ENCODE measurements at places on chromosomes 3 and 15.

DNA sequence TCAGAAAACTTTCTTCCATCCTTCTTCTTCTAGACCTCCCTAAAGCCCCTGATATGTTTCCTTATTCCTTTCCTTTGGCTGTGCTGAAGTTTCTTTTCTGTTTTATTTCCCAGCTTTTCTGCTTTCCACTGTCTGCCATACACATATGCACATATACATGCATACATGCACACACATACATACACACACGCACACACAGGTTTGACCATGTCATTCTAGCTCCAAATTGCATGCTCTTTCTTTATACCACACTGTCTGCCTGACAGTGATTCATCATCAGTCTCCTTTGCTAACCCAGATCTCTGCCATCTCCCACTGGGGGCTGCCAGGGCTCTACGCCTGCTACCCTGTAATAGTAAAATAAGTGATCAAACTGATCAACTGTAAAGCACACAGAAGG, 181.3 kb downstream of the STAC start:
- DNase-seq: no peak

DNA sequence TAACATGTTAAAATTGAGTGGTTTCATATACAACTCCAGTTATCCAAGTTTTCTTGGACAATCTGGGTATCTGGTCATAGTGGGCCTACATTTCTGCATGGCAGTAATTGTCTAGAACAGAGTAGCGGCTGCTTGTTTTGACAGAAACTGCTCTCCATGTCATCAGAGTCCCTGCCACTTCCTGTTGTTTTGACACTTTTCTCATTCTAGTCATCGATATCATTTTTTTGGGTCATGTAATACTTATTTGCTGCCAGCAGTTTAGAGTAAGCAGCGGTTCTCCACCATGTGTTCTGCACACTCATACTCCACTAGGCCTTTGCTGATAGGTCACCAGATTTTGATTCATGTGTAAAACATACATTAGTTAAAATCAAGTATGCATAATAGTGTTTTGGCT, 81.5 kb downstream of the SLC25A26 start:
- no peak for DNase-seq

DNA sequence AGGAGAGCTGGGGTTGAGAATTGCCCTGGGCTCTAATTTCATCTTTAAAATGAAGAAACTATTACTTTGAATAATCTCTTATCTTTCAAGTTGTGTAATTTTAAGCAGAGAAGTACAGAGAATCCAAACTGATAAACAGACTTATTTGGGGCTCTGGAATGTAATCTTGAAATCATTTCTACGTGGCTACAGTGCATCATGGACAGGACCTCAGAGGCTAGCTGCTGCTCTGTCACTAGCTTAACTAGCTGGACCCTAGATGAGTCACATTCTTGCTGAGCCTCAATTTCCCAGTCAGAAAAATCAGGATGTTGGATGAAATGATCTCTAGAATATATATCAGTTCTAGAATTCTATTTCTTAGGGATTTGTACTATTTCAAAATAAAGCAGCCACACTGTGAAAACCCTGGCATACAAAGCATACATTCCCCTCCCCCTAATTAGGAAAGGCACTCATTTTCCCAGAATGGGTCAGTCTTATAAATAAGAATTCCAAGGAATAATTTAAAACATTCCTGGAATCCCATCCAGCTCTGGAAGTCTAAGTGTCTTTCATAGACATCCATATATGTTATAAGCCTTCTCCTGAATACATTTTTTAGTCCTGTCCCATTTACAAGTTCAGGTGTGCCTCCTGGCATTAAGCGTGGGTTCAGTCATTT, 47.2 kb downstream of the RASGRP1 start:
- DNase-seq: no peak

DNA sequence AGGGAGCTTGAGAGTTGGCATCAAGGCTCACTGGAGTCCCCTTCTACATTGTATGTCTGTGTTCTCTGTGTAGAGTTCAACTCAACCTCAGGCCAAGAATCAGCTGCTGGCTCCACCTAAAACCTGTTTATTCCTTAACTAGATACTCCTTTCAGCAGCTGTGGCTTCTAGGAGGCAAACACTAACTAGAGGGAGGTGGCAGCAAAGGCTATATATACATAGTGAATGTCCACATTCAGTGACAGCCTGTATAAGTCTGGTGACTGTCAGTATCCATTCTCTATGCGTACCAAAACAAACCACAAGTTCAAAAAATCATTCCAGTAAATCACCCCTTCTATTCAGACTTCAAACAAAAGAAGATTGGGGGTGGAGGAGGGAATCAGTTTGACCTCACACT, 184.3 kb downstream of the CDIN1 start:
- no peak for DNase-seq

DNA sequence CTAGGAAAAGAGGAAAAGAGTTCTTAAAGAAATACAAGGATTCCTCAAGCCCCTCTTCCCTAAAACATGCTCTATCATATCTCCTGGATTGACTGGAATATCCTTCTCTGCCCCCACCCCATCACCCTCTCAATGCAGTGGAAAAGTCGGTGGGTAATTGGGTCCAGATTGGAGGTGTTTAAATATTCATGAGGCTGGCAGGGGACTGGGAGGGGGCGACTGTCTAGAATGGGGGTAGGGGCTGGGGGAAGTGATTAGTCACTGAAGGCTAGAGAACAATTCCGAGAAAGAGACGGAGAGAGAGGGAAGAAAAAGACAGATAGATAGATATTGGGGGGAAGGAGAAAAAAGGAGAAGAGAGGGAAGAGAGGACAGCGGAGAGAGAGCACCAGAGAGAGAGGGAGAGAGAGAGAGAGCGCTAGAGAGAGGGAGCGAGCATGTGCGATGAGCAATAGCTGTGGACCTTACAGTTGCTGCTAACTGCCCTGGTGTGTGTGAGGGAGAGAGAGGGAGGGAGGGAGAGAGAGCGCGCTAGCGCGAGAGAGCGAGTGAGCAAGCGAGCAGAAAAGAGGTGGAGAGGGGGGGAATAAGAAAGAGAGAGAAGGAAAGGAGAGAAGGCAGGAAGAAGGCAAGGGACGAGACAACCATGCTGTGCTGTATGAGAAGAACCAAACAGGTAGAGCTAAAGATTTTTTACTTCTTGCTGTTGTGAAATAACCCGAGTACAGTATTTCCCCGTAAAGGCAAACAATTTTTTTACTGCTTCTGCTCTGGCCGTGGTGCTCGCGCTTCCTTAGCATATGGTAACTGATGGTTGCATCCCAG, at the start of gene GAP43:
TSS of gene GAP43 (plus strand) at position 467 of the 825 bp plus-strand sequence. CDS start at position 647, 180 bp downstream.
- peak; percentile 51 for DNase-seq

GRCh38 chr15:73851689-73852088, 21.7 kb upstream of the TBC1D21 start:
- DNase-seq: no peak

DNA sequence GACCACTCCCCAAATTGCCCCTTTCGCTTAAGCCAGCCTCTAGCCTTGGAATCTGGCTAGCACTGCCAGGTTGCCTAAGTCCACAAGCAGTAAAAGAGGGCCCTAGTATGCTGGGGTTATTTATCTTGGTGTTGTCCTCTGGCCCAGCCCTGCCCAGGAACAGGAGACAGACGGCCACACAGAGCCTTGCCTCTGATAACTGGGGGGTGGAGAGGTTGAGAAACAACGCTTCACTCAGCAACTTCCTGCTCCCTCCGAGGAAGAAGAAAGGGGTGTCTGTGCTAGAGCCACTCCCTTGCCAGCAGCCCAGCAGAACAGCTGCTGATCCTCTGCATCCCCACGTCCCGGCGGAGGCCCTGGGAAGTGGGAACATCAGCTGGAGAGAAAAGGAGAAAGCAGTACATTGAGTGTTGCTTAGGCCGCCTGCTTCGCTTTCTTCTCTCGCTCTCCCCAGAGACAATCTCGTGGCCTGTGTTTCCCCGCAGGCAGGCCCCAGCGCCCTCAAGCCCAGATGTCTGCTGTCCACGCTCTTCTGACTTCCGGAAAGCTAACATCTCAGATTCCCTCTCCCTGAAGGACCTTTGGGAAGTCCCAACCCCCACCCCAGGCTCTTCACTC, 22.6 kb upstream of the C3orf70 start:
- DNase-seq: no peak

DNA sequence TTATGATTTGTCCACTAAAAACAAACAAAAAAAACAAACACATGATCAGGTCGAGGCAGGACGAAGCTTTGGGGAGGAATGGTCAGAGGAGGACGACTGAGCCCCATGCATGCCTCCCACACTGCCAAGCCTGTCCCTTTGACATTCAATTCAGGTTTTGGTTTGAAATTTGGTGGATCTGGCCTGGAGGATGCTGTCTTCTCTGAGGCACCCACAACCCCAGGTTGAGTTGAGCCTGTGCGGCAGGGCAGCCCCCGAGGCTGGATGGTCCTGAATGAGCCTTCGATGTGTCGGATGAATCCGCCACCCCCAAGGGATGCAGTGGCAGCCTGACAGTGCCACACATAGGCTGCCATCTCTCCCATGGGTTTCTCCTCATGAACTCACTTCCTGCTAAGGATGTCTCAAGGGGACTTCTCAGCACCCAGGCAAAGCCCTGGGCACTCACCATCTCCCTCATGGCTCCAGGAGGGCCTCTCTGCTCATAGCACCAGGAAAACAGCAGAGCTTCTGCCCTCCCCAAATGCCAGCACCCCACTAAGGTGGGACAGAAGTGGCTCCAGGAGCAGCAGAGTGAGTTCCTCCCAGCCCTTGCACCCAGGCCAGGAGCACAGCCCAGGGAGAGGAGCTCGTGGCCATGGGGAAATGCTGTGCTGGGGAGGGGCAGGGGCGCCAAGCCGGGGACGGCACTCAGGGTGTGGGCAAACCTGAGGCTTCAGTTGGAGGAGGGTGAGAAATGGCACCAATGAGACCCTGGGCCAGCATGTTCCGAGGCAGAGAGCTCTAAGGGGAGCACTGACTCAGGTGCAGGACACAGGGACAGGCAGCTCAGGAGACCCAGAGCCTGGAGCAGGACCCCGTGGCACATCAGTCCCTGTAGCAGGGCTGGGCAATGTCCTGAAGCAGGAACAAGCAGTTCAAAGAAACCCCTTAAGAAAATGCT, 18.5 kb downstream of the PRR23E start:
- no peak for DNase-seq

GRCh38 chr3:106167728-106168127, 298.9 kb upstream of the CBLB start:
- DNase-seq: no peak

DNA sequence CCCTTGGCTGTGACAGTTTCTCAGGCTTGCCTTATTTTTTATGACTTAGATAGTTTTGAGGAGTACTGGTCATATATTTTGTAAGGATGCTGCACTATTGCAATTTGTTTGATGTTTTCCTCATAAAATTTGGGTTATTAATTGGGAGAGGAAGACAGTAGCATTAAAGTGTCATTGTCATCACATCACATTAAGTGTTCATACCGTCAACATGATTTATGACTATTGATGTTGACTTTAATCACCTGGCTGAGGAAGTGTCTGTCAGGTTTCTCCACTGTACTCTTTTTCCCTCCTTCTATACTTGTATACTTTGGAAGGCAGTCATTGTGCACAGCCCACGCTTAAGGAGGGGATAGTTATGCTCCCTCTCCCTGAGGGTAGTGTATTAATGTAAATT, 26.9 kb downstream of the TRIM69 start:
- no peak for DNase-seq

DNA sequence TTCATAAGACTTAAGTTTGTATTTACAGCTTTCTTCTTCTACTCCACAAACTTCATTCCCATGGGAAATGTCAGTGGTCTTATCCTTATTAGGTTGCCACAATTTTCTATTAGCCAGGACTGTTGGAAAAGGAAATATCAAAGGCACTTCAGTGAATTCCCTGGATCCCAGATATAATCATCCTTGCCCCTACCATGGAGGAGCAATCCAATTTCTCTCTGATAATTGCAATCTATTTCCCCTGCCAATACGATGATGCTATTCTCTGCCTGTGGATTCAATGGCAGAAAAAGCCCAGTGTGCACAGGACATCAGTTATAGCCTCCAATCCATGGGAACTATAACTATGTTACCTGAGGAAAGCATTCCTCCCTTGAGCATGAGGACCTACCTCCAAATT, 536.4 kb upstream of the UBE2E2 start:
- no peak for DNase-seq

DNA sequence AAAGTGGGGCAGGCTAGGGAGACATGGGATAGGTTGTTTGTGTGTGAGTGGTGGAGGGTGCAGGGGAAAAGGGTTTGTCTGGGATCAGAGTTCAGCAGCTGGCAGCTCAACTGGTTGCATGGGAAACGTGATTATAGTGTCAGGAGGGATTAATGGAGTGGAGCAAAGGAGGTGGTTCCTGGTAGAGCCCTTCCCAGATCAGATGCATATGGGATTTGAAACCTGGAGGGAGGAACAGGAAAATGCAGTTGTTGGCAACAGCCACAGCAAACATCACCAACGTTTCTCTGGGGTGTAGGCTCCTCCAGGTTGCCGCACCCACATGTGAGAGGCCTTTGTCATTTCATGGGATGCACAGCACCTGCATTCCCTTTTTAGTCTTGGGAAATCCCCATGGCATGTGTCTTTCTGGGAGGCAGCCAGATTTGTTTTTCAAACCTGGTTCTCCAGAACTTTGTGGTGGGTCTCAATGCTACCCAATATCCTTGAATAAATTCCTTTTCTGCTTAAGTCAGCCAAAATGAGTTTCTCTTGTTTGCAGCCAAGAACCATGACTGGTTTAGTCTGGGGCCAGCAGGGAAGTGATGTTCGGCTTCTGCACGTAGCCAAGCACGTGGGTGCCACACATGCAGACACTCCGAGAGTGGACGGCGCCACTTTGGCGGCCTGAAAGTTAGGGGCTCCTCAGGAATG, 61.3 kb downstream of the BDH1 start:
- no peak for DNase-seq

DNA sequence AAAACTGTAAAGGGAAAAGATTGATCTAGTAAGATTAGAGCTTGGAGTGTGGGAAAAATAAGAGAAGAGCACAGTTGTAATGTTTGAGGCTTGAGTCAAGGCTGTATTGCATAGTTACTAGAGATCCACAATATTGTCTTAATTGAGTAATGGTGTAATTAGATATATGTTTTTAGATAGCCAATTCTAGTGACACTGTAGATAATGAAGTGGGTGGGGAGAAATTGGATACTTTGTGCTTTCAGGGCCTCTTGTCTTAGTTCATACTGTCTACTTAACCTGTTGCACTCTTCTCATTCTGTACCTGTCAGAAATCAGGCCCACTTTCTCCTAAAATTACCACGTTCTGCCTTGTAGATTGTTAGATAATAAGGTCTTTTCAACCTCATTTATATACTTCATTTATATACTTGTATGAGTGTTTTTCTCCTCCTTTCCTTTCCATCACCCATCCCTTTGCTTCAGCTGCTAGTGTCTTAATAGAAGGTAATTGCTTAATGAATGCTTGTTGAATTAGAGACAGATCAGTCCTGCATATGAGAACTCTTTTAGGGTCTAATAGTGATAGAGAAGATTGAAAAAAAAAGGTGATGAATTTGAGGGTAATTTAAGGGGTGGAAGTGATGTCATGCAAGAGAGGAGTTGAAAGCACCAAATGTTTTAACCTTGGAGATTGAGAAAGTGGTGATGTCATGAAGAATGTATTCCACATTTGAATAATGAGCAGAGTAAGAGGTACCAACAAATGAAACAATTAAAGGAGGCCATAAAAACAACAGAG, 32.0 kb downstream of the PIK3CA start:
- peak; percentile 78 for DNase-seq

DNA sequence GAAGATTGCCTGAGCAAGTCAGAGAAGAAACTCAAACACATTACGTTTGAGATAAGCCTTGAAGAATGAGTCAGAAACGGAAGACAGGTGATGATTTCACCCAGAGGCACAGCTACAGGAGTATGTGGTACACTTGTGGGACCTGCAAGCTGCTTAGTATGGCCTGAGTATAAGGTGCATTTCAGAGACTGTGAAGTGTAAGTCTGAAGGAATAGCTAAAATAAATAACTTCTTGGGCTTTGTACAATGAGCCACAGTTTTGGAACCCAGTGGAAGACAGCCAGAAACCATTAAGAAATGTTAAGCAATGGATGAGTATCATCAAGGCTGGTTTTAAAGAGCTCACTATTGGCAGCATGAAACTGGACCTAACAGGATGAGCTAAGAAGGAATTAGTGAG, 826.2 kb downstream of the ROBO1 start:
- no peak for DNase-seq

All from NCI-H748 treated with DMSO at 0.1 percent for 48 hours (cell line).